NCI-H446 treated with DMSO at 0.1 percent for 48 hours (cell line): ENCODE measurements at places on chromosomes 6 and 20.

DNA sequence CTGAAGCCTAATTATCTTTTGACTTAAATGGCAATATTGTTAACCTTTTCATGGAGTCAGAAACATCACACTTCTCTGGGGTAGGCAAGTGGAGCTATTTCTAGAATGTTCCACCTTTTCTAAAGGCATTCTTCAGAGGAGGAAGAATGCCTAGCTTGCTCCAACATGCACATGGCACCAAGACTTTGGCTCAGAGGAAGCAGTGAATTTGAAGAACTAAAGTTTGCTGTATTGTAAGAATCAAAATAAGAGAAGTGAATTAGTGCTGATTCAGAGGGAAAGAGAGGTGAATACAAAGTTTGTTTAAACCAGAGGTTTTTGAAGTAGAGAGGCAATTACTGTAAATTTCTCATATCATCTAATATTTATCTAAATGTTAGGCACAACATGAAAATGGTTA is 92.2 kb downstream of the SOBP start:
- DNase-seq = no peak

DNA sequence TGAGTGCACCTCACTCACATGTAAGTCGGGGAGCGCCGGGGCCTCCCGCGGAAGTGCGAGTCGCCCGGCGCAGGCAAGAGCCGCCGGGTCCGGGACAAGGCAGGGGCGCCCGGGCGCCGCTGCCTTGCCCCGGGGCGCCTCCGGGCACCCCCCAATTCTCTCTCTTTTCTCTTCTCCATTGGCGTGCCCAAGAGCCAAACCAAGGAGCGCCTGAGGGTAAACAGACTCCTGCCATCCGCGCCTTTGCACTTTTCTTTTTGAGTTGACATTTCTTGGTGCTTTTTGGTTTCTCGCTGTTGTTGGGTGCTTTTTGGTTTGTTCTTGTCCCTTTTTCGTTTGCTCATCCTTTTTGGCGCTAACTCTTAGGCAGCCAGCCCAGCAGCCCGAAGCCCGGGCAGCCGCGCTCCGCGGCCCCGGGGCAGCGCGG is 36.8 kb downstream of the GNAS start:
- no peak for DNase-seq

DNA sequence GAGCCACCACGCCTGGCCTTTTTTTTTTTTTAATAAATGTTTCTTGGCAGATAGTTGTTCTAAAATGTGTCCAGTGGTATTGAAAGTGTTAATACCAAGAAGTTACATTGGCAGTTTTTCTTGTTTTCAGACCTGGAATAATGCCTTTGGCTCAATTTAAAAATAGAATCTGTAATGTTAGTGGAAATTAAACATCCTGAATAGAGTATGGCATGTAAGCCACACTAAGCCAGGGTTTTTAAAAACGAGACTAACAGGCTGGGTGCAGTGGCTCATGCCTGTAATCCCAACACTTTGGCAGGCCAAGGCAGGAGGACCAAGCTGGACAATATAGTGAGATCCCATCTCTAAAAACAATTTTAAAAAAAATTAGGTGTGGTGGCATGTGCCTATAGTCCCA is 25.3 kb downstream of the MCM8 start:
- DNase-seq = no peak

GRCh38 chr6:35919085-35919826 is 1.6 kb downstream of the SRPK1 start:
- DNase-seq = no peak

GRCh38 chr6:149289192-149289781 is 28.2 kb upstream of the TAB2 start:
- DNase-seq = no peak

GRCh38 chr6:38348371-38348770 is 291.4 kb downstream of the BTBD9 start:
- DNase-seq = no peak

- DNase-seq = no peak
Measured at GRCh38 chr6:107977283-107977682, 19.3 kb upstream of the SEC63 start.

- no peak for DNase-seq
Measured at GRCh38 chr6:106360410-106360988, at the start of gene CRYBG1. CRYBG1 (plus strand) TSS chr6:106360717; CDS start chr6:106360909, 192 bp downstream.

- DNase-seq = no peak
Measured at GRCh38 chr6:111485342-111485741, 2.3 kb upstream of the REV3L start.

- DNase-seq = peak; percentile 31
Measured at GRCh38 chr6:41182069-41183034, 18.6 kb downstream of the TREML2 start.
